ENCODE measurements at places on chromosomes 2 and 18.

- no peak for DNase-seq
Measured at GRCh38 chr2:128264881-128265607, 53.6 kb downstream of the HS6ST1 start.

- DNase-seq, result no peak
Measured at GRCh38 chr18:39434223-39434920, 1868.8 kb upstream of the CELF4 start.

- DNase-seq, result no peak
Measured at GRCh38 chr2:31075941-31076590, 62.2 kb downstream of the GALNT14 start.

- no peak for DNase-seq
Measured at GRCh38 chr2:74876081-74876886, 42.4 kb downstream of the HK2 start.

GRCh38 chr18:12305930-12306629 is 2.0 kb upstream of the TUBB6 start:
- DNase-seq, result no peak
